ENCODE measurements at places on chromosomes 2 and 18.

DNA sequence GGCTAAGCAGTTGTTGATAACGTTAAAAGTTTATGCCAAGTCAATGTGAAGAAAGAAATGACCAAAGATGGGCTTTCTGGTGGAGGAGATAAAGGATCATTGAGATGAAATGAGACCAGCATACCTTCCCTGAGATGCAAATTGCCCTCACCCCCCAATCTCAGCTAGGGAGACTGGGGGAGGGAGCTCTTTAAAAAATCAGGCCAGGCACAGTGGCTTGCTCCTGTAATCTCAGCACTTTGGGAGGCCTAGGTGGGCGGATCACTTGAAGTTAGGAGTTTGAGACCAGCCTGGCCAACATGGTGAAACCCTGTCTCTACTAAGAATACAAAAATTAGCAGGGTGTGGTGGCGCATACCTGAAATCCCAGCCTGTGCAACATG is 30.9 kb upstream of the KCMF1 start:
- DNase-seq, result no peak

DNA sequence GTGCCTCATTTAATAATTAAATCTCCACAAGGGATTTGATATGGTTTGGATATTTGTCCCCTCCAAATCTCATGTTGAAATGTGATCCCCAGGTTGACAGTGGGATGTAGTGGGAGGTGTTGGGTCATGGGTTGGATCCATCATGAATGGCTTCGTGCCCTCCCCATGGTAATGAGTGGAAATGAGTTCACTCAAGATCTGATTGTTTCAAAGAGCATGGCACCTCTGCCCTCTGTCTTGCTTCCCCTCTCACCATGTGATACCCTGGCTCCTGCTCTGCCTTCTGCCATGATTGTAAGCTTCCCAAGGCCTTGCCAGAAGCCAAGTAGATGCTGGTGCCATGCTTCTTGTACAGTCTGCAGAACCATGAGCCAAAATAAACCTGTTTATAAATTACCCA is 15.0 kb upstream of the RAB27B start:
- DNase-seq, result no peak

GRCh38 chr2:48162742-48163141 is 256.4 kb upstream of the FBXO11 start:
- DNase-seq, result no peak

DNA sequence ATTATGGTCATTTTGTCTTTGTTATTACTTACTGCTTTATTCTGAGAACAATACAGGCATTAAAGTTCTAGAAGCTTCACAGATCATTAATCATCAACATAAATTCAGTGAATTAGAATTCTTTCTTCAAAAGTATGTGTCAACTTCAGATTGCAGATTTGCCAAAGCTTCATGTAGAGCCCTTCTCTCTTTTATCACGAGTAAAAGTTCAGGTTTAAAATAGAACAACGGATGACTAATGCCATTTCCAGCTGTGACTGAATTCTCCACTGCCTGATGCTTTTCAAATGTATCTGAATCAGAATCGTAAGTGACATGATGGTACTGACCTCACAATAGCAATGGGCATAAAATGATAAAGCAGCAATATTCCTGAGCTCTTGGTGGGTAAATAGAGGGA is 116.0 kb downstream of the ABCA12 start:
- DNase-seq, result peak; percentile 19

DNA sequence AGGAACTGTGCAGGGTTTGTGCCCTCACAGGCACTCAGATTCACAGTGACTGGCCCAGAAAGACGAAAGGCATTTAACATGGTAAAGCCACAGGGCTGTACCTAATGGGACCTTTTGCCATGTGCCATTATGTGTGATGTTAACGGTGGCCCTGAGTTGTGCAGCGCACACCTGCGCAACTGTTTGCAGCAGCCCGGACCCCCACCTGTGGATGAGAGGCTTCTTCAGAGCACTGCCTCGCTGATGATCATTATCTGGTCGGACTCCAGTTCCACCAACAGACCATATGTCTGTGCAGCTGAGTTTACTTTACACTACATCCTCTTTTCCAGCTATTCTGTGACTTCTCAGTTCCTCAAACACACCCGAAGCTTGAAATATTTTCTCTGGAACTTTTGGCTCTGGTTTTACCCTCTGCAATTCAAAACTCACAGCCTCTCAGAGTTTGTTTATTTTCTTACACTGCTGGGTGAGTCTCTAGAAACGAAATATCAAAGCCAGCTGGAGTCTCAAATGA is 35.6 kb upstream of the UBE2F start:
- DNase-seq, result no peak

- DNase-seq, result no peak
These were observed 97.1 kb downstream of the AQP4 start for GRCh38 chr18:26768385-26768784.

GRCh38 chr18:36191286-36191685 is 4.0 kb downstream of the MOCOS start:
- DNase-seq, result no peak

DNA sequence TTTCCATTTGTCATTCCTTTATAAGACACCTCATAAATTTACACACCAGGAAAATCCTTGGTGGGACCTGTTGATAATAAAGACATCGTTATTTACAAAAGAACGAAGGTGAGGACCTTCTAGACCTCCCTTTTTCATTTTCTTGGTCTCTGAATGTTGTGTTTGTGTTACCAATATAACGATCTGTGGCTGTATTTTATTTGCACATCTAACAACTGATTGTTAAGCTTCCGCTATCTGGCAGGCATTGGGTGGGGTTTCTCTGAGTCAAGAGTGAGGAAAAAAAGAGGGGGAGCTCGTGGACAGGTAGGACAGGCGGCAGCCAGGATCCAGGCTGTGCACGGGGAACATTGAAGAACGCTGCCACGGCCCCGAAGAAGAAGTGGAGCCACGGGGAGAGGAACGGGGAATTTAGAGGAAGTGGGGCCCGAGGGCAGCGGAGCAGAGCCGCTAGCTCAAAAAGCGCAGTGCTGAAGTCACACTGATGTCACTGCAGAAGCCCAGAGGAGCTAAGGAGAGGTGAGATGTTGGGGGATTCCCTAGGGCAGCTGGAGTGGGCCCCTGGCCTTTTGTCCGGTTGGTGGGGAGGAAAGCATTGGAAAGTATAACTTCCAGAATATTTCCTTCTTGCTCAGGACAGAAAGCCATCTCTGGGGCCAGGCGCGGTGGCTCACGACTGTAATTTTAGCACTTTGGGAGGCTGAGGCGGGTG is 20.9 kb upstream of the DNMT3A start:
- no peak for DNase-seq

DNA sequence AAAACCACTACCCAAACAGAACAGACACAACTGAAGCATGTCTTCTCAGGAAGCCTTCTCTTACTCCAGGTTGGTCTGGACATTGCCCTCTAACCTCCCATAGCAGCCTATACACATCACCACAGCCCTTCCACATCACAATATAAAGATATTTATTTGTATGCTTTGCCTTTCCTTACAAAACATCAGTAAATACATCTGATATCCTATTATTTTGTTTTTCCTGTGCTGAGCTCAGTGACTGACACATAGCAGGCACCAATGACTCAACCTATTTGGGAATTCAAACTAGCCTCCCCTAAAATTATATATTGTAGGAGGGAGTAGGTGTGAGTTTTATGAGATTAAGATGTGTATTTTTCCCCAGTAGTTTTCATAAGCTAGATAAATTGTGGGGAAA is 28.8 kb downstream of the SLC40A1 start:
- no peak for DNase-seq

DNA sequence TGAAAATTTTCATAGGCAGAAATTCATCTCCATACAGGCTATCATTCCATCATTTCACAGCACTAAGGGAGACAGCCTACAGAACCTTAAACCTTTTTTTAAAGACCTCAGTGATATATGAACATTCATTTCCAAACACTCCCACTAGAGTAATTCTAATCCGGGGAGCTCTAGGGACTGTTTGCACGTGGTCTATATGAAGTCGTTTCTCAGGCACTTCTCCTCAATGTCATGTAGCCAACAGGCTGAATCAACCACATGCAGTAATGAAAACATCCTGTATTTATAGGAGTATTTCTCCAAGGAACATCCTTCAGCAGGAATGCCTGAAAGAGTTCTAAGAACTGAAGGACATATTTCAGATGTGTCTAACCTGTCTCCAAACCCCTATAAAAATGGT is 97.3 kb upstream of the CREB1 start:
- no peak for DNase-seq

DNA sequence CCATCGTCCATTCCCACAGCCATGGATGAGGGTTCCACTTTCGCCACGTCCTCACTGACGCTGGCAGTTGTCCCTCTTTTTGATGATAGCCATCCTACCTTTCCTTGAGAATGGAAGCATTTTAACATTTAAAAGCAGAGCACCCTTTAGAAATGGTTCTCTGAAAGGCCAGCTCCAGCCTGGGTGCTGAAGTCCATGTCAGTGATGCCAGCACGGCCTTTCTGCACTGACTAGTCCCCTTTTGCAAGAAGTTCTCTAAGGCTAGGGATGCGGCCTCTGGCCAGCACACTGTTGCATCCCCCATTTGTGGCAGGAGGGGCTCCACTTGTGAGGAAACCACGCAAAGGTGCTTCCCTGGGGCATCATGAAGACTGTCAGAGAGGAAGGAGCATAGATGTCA is 203.5 kb downstream of the MGAT5 start:
- no peak for DNase-seq
